ENCODE measurements at places on chromosomes 4 and X.
A peak's percentile ranks its signal among the peaks of the same experiment; 100 is the strongest.

DNA sequence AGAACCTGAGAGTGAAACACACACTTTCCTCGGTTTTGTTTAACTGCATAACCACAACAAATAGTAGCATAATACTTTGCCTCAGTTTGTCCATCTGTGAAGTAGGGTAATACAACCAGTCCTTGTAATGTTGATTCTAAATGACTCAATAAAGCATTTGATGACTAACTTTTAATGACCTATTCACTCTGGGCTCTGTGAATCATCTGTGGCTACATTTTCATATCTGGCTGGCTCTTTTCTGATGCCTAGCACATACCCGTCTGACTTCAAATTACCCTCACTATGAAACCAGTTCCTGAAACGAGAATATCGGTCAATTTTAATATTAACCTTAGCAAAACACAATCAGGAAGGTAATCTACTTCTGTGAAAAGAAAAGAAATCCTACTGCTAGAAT is 151.0 kb downstream of the SH2D1A start:
- no peak for DNase-seq

- no peak for DNase-seq
Measured at GRCh38 chr4:23839279-23839678, 50.6 kb downstream of the PPARGC1A start.

DNA sequence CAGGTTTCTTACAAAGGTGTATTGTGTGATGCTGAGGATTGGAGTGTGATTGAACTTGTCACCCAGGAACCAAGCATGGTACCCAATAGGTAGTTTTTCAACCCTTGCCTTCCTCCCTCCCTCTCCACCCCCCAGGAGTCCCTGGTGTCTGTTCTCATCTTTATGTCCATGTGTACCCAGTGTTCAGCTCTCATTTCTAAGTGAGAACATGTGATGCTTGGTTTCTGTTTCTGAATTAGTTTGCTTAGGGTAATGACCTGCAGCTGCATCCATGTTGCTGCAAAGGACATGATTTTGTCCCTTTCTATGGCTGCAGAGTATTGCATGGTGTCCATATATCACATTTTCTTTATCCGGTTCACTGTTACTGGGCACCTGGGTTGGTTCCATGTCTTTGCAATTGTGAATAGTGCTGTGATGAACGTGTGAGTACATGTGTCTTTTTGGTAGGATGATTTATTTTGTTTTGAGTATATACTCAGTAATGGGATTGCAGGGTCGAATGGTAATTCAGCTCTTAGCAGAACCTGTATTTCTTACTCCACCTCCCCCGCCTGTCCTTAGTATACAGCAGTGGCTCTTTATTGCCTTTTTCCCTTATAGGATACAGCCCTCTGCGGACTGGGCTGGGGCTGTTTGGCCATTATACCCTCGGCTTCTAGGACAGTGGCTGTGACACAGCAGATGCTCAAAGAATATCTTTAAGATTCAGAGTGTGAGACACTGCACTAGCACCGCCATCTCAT is 145.4 kb downstream of the PTTG2 start:
- DNase-seq = no peak

DNA sequence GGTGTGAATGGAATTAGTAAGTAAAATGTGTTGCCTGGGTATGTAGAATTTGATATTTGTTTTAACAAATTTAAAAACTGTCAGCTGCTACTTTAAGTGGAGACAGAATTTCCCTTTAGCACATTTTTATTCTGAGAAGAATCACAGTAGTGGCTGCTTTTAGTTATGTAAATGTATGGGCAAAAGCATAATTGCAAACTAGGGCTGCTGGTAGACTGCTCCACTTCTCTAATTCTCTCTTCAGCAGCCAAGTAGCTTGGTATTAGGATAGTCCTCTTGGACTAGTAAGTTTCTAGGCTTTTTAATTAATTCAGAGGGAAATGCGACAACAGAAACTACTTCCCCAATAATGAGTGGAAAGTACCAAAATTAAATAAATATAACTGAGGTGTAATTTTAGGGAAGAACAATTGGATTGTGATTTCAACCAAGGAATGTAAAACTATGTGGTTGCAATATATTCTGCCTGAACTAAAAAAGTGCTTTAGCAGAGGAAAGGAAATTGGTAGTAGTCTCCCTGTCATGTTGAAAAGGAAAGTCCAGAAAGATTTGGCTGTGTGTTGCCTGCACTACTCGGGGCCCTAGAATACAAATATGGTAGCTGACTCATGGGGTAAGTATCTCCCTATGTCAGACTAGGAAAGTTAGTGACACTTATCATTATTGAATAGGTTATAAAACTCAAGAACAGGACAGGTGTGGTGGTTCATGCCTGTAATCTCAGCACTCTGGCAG is 9.2 kb upstream of the EIF4E start:
- DNase-seq = no peak

DNA sequence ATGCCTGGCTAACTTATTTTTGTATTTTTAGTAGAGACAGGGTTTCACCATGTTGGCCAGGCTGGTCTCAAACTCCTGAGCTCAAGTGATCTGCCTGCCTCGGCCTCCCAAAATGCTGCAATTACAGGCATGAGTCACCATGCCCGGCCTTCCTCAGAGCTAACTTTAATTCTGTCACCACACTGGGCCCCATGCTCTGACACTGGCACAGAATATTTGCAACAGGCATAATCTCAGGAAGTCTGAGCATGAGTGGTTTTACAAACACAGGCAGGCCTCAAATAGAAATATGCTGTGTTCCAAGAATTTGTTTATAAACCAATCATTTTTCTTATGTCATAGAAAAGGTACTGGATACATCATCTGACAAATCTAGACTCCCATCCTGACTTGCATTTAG is 32.7 kb upstream of the FAM9C start:
- no peak for DNase-seq

DNA sequence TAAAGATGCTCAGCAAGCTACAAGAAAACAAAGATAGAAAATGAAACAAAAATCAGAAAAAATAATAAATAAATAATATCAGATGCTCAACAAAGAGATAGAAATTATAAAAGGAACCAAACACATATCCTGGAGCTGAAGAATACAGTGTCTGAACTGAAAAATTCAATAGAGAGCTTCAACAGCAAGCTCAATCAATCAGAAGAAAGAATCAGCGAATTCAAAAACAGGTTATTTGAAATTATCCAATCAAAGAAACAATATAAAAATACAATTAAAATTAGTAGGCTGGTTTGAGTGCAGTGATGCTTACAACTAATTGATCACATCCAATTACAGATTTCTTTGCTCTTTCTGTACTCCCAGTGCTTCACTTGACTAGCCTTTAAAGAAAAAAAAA is 40.8 kb upstream of the FOXR2 start:
- DNase-seq = no peak

GRCh38 chr4:70191647-70192046 is 3.9 kb upstream of the ODAM start:
- no peak for DNase-seq

DNA sequence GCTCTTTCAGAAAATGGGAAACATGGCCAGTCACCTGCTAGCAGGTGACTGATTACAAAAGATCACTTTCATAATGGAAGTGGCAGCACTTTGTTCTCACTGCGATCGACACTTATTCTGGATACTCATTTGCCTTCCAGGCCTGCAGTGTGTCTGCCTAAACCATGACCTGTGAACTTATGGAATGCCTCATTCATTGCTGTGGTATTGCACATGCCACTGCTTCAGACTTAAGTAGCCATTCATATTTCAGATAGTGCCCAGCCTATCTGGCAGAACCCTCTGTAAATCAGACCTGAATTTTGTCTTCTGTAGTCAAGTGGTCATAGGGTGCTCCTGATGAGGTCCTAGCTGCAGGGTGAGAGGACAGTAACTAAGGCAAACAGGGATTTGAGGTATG is 23.3 kb upstream of the MGST2 start:
- DNase-seq = no peak

DNA sequence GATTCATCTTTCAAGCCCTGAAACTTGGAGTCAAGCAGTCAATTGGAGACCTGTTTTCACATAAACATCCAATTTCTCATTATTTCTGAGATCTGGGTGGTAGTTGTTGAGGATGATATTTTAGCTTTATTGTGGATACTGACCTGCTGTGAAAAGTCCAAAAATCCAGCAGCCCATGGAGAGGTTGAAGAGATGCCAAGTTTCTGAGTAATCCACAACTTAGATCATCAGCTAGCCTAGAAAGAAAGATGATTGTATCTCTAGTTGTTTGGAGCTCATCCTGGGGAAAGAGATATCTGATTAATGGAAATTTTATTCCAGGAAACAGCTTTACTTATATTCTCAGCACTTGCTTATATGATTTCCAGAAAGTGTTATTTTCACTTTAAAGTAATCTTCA is 48.6 kb upstream of the DCX start:
- DNase-seq = no peak

- no peak for DNase-seq
Measured at GRCh38 chr4:10732235-10732913, 47.8 kb upstream of the CLNK start.

GRCh38 chrX:69221239-69222102 is 56.2 kb upstream of the PJA1 start:
- no peak for DNase-seq

GRCh38 chr4:159206427-159206871 is 103.6 kb downstream of the RAPGEF2 start:
- DNase-seq = no peak

DNA sequence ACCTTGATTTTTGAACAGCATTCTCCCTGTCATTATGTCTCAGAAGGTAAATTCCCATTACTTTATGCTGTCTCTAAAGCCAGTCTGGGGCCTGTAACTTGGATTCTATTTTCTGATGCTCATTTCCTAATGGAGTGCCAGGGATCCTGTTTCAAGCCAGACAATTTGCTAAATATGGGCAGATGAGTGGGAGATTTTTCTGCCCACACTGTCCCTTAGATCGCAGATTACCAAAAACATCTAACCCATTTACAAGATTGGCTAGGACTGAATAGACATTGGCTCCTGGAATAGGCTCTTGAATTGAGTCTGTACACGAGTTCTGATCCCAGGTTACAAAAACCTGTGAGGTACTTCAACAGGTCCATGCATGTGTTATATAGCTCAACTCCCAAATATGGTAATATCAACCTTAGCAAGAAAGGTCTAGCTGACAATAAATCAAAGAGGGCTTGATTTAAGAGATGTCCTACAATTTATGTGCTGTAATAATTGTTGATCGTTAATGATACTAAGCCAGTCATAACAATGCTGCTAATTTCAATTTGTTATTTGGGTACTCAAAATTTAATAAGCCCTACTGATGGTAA is 5.7 kb downstream of the GPC3 start:
- DNase-seq = no peak

DNA sequence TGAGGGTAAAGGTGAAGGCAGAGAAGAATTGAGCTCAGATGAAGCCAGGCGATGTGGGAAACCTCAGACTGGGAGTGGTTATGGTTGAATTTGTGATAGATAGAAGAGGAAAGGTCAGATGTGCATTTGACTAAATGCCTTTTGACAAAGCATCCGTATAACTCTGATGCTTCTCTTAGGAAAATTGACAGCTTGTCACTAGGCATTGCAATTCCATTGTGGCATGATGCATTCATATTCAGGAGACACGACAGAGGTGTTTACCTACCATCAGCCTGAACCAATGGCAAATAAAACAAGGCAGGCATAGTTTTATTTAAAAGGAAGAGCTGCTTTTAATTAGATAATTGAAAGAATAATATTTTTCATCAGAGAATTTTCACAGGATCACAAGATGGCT is 325.1 kb upstream of the IGFBP7 start:
- no peak for DNase-seq

- no peak for DNase-seq
Measured at GRCh38 chrX:29397506-29397905, 810.3 kb downstream of the IL1RAPL1 start.

DNA sequence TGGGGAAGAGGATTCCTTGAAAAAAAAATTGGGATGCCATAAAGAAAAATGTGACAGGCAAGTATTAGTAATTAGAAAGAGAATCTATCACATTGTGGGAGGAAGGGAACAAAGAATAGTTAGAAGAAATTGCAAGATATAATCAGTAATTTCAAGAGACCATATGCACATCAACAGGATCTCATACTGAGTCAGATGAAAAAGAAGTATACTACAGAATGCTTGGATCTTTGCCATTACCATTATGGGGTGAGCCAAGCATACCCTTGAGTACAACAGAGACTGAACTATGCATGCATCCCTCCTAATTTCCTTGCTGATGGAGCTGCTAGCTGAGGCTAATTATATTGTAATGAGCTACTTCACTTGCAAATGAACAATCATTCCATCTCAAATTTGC is 287.6 kb downstream of the PAPSS1 start:
- DNase-seq = no peak

DNA sequence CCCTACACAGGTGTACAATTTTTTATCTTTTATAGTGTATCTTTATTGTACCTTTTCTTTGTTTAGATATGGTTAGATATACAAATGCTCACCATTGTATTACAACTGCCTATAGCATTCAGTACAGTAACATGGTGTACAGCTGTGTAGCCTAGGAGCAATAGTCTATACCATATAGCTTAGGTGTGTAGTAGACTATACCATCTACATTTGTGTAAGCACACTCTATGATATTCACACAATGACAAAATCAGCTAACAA is 80.3 kb downstream of the FAM13A start:
- DNase-seq = no peak

DNA sequence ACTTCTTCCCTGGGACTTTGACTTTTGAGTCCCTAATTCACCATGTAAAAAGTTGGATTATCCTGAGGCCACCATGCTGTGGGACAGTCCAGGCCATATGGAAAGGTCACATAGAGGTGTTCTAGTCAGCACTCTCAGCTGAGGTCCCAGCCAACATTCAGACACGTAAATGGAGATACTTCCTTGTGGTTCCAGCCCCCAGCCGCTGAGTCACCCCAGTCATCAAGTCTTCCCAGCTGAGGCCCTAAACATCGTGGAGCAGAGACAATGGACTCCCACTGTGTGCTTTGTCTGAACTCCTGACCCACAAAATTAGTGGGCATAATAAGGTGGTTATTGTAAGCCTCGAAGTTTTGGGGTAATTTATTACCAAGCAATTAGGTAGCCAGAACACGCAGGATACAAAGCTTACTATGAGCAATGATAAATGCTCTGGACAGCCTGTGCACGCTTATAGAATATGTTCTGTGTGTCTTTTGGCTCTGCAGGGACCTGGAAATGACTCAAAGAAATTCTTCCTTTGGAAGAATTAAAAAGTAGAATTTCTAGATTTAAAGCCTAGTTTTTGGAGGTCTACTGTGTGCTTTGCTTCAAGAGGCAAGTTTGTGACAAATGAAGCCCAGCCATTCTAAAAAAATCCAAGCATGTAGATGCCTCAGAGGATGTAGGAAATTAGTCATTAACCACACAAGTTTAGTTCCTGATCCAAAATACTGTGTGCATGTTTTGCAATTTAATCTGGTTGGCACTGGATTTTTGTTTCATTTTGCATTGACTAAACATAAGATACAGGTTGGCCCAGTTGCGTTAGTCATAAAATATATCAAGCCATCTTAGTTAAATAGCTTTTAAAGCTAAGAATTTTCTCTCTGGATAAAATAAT is 33.2 kb upstream of the SLC9A7 start:
- DNase-seq = no peak

- no peak for DNase-seq
Measured at GRCh38 chrX:129629837-129630236, 24.9 kb downstream of the APLN start.

GRCh38 chr4:6052679-6053078 is 34.4 kb upstream of the C4orf50 start:
- DNase-seq = no peak

- no peak for DNase-seq
Measured at GRCh38 chr4:177374966-177375365, 65.3 kb downstream of the NEIL3 start.

GRCh38 chrX:39309018-39309635 is 507.9 kb downstream of the MID1IP1 start:
- DNase-seq = peak; percentile 4

GRCh38 chr4:177596035-177596434 is 153.8 kb upstream of the AGA start:
- DNase-seq = no peak

- no peak for DNase-seq
Measured at GRCh38 chr4:109214622-109215301, 87.7 kb downstream of the COL25A1 start.
